NCI-H524 treated with DMSO at 0.1 percent for 48 hours (cell line): ENCODE measurements at places on chromosomes 11 and 22.

GRCh38 chr11:118263695-118264568, at the start of gene MPZL2:
MPZL2 (minus strand) TSS chr11:118264297; CDS start chr11:118264153, 144 bp downstream.
- no peak for DNase-seq

GRCh38 chr11:11931461-11932055, 76.9 kb downstream of the DKK3 start:
- DNase-seq, result peak; percentile 14

GRCh38 chr11:123145220-123145619, 49.8 kb downstream of the CLMP start:
- no peak for DNase-seq

- DNase-seq, result no peak
Measured at GRCh38 chr11:70807195-70807543, 408.8 kb downstream of the CTTN start.

DNA sequence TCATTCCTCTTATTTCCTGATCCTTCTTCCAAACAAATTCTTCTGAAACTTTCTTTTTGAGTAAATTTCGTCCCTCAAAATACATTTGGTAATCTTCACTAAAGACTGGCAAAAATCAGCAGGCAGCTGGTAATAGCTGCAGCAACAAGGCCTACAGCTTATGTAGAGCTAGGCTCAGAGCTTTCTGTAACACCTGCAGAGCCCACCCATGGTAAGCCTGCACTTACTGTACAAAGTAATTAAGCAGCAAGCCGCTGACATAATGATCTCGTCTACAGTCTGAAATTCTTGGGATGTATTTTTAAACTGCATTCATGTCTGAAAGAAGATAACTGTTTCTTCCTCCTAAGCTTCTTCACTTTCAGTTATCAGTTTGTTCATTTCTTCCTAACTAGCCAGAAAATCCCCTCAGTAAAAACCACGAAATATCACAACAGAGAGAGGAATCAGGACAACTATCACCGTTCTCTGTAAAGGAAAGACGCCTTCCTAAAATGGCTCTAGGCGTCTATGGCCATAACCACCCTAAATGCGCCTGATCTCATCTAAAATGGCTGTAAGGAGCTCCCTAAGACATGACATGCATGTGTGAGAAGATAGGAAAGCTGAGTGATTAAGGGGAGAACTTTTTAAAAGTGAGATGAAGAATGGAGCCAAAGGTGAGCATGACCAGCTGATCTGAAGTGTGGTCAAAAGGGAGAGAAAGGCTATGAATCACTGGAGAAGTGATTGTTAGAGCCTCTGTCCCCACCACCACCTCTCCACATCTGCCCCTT, 56.2 kb downstream of the DENND5A start:
- DNase-seq, result no peak

DNA sequence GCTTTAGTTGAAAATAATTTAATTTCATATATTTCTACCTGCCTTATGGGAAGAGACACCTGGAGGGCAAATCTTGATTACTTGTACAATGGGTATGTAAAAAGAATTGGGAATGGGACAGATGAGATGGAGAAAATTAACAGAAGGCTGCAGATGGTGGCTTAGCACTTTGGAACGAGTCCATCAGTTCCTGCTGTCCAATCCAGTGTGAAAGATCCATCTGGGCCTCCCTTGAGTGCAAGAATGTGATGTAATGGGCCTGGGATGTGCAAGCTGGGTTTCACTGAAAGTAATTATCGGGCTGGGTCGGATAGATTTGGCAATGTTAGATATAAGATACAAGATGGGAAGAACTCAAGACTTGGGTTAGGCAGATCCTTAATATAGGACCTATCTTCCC, 42.0 kb downstream of the CECR2 start:
- peak; percentile 90 for DNase-seq

DNA sequence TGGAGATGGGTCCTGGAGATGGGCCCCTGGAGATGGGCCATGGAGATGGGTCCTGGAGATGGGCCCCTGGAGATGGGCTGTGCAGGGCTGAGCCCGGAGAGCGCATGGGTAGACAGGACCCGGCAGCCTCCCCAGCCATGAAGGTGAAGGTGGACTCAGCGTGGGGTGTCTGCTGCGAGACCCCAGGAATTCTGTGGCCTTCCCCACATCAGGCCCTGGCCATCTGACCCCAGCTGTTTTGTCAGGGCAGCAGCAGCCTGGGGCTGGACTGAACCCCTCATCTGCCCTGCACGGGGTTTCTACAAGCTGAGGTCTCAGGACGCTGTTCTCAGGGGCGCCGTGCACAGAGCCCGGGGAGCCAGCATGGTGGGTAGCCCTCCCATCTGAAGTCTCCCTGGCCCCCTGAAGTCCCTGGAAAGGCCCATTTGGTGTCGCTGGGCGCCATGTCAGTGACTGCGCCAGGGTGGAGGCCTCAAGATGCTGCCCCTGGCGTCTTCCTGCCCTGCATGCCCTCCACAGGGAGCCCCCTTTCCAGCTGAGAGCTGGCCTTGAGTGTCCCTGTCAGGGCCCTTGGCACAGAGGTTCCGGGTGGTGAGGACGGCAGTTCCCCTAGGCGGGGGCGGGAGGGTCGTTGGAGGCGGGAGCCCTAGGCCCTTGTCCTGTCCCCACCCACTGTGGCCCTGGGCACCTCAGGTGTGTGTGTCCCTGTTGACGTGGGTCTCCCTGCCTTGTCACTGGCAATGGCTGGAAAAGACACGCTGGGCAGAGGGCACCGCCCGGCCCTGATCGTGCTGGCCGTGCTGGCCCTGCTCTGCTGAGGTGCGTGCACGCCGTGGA, 5.4 kb downstream of the BRSK2 start:
- DNase-seq, result no peak

- no peak for DNase-seq
Measured at GRCh38 chr11:68460741-68461574, at the start of gene PPP6R3. PPP6R3 (plus strand) TSS chr11:68460752; CDS start chr11:68537665, 76,913 bp downstream.

DNA sequence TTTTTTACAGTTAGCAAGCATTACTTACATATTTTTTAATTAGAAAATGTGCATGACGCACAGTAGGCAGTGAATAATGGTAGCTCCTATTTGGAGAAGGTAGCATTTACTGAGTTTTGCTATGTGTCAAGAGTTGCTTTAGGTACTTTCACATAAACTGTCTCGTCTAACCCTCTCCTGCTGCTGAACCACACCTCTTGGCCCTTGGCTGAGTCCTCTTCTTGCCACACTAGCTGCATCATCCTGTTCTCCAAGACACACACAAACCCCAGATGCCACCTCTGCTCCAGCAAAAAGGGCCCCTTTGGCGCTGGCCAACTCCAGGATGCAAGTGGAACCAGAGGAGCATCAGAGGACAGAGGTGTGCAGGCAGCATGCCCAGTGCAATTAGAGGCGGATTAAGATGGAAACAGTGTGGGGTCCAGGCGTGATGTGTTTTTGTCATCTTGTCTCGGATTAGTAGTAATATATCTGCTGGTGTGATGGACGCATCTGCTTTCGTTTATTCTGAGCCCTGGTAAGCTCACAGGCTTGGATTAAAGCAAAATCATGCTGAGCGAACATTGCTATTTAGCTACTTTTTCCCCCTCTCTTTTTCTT, 367.0 kb upstream of the CADM1 start:
- peak; percentile 92 for DNase-seq

DNA sequence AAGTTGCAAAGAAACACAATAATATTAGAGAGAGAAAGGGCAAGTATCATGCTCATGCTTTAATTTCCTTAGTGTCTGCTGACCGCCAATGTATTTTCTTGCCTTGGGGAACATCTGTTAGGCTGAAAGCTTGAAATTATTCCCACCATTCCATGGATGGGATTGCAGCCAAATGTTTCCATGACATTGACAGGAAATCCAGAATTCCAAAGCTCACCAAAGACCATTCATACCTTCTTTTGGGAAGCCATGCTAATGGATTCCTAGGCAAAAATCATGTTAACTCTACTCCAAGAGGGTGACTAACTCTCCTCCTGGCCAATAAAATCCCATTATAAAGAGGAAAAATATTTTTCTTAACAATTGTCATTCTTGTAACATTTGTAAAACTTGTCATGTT, 661.4 kb upstream of the FAT3 start:
- no peak for DNase-seq

DNA sequence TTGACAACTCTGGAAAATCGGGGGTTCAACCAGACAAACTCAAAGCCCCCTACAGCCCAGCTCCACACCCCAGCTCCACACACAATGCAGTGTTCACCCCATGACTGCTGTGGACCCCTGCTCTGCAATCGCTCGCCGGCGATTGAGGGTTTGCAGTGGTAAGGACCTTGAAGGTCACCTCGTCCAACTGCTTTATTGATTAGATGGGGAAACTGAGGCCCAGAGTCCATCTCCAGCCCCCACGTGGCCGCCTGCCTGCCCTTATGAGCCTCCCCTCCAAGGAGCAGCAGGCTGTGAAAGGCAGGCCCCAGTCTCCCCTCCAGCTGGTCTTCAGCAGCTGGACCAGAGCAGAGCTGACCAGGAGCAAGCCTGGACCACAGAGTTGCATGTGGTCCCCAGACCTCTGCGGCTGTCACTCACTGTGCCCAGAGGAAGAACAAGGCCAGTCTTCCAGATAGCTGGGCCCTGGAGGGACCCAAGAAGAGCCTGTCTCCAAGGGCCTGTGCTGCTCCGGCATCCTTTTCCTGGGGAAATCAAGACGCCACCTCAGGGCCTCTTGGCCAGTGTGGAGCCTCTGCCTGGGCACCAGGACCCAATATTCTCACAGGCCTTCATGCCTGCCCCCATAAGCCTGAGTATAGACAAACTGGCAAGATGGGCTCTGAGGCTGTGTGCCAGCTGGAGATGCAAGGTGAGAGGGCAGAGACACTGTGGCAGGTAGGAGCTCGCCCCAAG, 8.8 kb upstream of the LINC01488 start:
- DNase-seq, result no peak

DNA sequence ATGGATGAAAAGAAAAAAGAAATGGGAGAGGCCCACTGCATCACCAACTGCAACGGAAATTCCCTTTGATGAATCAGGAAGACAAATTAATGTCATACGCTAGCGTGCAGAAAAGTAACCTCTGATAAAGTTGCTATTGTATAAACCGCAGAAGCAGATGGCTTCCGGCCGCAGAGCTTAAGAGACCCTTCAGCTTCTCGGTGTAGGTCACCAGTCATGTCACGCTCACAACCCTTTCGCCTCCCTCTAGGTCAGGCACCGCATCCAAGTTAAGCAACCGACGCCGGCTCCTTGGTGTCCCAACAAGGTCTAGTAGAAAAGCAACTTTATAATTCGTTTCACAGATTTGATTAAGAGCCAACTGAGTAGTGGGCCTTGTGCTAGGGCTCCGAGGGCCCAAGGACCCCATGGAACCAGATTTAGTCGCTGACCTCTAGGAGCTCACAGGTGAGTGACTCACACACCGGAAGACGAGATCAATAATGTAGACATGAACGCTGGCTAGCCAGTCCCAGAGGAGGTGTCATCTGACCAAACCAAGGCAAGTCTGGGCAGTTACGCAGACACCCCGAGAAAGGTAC, 1.2 kb upstream of the ZFP91 start:
- DNase-seq, result peak; percentile 8

DNA sequence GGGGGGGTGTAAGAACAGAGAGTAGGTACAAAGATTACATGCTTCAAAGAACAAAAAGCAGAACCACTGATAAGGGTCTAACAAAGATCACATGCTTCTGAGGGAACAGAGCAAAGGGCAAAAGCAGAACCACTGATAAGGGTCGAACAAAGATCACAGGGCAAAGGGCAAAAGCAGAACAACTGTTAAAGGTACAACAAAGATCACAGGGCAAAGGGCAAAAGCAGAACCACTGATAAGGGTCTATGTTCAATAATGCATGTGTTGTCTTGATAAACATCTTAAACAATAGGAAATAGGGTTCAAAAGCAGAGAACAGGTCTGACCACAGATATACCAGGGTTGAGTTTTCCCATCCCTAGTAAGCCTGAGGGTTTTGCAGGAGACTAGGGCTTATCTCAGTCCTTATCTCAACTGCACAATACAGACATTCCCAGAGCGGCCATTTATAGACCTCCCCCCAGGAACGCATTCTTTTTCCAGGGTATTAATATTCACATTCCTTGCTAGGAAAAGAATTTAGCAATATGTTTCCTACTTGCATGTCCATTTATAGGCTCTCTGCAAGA, 81.9 kb upstream of the PGR start:
- DNase-seq, result no peak

GRCh38 chr11:130394615-130395014, 33.8 kb downstream of the ADAMTS8 start:
- DNase-seq, result no peak

DNA sequence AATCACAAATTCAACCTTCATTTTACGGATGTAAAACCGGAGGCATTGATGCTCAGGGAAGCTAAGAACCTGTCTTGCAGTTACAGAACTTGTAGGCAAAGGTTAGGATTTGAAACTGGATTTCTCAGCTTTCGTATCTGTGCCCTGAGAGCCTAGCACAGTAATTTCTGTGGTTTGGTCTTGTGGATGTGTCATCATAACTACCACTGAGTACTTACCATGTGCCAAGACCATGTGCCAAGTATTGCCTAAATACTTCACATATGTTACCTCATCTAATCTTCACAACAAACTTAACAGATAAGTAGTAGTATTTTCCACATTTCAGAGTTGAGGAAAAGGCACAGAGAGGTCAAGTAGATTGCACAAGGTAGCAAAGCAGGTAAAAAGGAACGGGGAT, 140.7 kb downstream of the NXPE2 start:
- no peak for DNase-seq

DNA sequence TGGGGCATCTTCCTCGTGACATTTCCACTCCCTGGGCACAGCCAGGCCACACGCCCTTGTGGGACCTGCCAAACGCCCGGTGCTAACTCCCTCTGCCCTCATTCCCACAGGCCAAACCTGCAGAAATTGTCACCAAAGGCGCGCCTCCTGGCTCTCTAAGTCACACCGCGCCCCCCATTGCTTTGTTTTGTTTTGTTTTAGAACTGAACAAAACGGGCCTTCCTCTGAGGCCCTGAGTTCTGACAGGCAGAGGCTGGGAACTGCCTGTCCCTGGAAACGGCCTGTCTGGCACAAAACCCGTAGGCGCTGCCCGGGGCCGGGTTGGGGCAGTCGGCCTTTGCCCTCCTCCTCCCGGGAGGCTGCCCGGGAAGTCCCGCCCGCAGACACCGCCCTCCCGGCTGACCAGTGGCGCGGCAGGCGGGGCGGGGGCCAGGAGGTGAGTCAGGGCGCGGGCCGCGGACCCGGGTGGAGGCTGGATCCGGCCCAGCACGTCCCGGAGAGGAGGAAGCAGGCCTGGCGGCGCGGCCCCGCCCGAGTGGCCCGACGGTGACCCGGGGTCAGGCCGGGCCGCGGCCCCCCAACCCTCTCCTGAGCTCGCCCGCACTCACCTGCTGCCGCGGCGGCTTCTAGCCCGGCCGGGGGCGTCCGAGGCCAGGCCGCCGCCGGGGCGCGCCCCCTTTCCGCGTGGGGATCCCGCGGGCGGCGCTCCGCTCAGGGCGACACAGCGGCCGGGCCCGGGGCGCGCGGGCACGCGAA, 465 bp downstream of the SUN2 start:
- DNase-seq, result no peak
